ENCODE measurements at places on chromosomes 12 and 14.

DNA sequence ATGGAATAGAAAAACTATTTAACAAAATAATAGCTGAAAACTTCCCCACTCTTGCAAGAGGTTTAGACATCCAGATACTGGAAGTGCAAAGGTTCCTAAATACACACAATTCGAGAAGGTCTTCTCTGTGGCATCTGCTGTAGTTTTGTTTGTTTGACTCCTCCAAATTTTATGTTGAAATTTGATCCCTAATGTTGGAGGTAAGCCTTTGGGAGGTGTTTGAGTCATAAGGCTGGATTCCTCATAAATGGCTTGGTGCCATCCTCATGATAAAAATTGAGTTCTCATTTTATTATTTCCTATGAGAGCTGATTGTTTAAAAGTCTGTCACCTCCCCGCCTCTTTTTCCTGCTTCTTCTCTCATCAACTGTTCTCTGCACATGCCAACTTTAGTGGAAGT, 182.7 kb downstream of the MYRFL start:
- no peak for DNase-seq

- DNase-seq: no peak
These were observed 2.2 kb downstream of the GPR132 start for GRCh38 chr14:105063056-105063455.

GRCh38 chr12:109588461-109589239, 15.1 kb downstream of the MVK start:
- DNase-seq: no peak

- no peak for DNase-seq
These were observed 5.5 kb upstream of the HCFC2 start for GRCh38 chr12:104058802-104059201.

- DNase-seq: no peak
These were observed 572 bp upstream of the RASSF8 start for GRCh38 chr12:25957793-25958427.
